ENCODE measurements at places on chromosomes 5 and 9.

- no peak for DNase-seq
Observed at GRCh38 chr9:2610985-2611384, 10.6 kb upstream of the VLDLR start.

- no peak for DNase-seq
Observed at GRCh38 chr5:73946278-73946677, 320.3 kb downstream of the ARHGEF28 start.

DNA sequence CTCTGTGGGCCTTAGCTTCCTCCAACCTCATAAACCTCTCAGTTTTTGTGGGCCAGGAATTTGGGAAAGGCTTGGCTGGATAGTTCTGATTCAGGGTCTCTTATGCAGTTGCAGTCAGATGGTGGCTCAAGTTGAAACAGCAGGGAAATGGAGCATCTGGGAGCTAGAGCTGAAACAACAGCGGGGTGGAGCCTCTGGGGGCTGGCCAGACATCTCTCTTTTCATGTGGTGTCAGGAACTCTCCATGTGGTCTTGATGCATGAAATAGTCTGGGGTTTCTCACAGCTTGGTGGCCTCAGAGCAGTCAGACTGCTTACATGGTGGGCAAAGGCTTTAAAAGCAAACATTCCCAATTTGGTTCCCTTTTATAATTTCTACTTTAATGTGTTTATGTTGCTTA, 13.5 kb downstream of the ZNF346 start:
- no peak for DNase-seq

GRCh38 chr9:126036881-126037291, 289.7 kb downstream of the PBX3 start:
- DNase-seq: no peak

DNA sequence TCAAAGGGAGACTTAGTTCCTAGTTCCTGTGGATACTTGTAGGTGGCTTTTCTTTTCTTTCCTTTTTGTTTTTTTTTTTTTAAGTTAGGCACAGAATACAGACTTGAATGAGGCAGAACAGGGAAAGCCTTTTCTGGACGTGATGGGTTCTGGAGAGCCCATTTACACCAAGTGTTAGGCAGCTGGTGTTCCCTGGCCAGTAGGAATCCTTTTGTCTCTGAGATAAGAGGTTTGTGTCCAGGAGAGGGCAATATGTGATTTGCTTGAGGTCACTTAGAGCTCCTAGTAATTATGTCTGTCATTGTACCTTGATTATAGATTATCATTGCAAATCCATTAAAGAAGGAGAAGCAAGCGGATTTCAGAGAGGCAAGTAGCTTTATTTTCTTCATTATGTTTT, 9.1 kb downstream of the MEGF10 start:
- DNase-seq: no peak

- DNase-seq: no peak
Observed at GRCh38 chr5:17235731-17236330, 18.4 kb downstream of the BASP1 start.
